NCI-H2029 treated with DMSO at 0.1 percent for 48 hours (cell line): ENCODE measurements at places on chromosomes 11 and 22.
A peak's percentile ranks its signal among the peaks of the same experiment; 100 is the strongest.

DNA sequence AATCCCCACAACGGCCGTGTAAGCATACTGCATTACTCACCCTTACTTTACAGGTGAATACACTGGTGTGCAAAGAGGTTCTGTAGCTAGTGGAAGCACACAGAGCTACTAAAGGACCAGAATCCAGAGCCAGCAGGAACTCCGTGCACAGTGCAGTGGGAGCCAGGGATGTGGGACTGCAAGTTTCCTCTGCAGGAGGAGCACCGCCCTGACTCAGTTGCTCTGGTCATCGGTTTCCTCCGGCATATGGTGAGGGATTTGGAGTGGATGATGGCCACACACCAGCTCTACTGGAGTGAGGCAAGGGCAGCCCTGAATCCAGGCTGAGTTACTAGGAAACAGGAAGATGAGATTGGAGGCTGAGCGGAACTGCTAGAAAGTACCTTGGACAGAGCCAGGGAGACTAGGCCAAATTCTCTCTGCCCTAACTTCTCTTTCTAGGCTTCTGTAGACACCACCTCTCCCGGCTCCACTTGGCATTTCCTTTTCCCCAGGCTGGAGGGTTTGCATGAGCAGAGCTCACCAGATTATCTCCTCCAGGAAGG, 18.2 kb upstream of the C22orf42 start:
- DNase-seq: no peak

DNA sequence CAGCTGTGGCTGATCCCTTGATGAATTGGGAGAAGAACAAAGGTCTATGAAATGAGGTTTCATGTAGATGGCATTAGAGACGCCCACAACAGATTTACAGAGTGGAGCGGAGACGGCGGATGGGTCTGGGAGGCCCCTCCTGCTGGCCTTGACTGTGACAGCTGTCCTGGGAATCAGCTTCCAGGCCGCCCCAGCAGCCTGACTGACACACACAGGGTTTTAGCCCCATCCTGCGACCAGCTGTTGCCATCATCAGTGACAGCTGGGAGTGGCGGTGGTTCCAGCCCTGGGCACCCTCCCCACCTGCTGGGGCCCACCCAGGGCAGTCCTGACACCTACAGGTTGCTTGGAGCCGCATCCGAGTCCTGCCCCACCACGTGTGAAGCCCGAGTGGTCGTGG, 64.0 kb upstream of the PPP6R3 start:
- DNase-seq: no peak

- DNase-seq: peak; percentile 34
Measured at GRCh38 chr11:32809313-32809712, 14.9 kb upstream of the CCDC73 start.

DNA sequence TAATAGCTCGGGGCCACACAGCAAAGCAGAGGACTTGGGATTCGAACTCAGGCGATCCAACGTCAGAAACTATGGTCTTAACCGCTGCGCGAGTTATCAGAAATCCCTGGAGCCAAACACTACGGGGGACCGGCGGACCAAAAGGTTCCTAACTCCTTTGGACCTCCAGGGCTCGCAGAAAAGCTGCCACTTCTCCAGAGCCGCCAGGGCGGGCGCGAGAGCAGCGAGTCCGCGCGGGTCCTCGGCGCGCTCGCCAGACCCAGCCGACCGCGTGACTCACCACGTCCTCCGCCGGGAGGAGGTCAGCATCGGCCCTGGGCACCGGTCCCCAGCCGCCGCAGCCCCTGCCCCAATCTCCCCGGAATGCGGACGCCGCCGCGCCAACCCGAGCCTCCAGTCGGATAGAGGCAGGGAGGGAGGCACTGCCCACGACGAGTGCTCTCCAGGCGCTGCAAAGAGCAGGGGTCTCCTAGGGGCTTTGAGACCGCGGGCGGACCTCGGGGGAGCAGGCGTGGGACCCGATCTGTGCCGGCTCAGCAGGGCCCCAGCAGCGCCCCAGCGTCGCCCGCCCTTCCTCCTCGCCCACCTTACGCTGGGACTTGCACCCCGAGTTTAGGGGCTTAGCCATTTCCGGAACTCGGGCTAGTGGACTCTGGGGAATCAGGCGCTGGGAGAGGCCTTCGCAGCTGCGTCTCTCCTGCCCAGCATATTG, 6.2 kb upstream of the ALX4 start:
- DNase-seq: no peak

DNA sequence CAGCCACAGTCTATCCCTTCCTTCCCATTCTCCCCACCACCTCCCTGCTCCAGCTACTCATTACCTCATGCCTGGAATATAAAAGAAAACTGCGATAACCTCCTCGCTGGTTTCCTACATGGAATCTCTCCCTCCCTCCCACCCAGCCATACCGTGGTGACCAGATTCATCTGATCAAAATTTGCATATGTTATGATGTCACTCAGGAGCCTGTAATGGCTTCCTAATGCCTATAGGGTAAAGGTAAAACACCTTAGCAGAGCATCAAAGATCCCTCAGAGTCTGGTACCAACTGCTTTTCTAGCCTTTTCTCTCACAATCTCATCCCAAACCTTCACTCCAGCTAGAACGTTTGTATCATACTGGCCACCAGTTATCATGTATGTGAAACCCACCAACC, 19.6 kb downstream of the RTN4RL2 start:
- DNase-seq: no peak

DNA sequence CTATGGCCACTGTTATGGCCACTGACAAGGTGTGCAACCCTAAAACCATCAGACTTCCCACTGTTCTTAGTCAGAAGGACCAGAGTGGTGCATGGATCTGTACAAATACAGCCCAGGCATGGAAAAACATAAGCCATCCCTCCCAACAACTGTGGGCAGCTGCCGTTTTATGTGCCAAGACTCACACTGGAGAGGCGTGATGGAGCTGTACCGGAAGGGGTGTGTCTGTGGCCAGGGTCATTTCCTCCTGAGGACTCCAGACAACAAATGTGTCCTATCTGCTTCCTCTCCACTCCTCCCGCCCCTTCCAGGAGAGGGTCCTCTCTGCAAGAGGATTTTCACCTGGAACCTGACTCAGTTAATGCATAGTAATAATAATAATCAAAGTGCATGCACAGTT, 29.5 kb downstream of the KCNJ1 start:
- no peak for DNase-seq

- no peak for DNase-seq
Measured at GRCh38 chr11:38131535-38131934, 1533.5 kb upstream of the RAG2 start.

GRCh38 chr11:118856314-118856713, 27.4 kb upstream of the CXCR5 start:
- DNase-seq: no peak

DNA sequence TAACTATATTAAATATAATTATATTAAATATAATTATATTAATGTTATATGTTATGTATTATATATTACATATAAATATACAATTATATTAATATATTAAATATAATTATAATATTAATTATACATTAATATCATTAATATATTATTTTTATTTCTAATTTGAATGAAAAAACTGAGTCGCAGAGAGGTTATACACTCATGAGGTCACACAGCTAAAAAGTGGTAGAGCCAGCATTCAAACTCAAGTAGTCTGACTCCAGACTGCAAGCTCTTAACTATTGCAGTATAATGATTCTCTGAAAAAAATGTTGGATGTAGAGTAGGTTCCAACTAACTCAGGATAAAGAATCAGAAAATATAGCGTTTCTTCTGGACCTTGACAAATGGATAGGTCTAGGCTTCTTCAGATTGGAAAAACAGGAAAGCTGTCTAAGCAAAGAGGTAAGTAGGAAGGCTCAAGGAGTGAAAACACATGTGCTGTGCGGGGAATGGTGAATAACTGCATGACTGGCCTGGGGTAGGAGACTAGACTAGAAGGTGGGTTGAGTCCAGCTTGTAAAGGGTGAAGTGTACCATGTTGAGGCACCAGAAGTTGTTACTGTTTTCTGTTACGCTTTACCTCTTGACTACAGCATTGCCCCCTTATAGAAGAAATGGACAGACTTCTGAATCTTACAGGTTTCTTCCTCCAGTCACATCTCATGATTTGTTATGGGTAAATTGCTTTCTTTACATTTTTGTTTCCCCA, 80.3 kb downstream of the TRIM44 start:
- DNase-seq: no peak

- no peak for DNase-seq
Measured at GRCh38 chr11:43934601-43935423, 7.6 kb upstream of the C11orf96 start.

- DNase-seq: no peak
Measured at GRCh38 chr11:113338730-113339129, 24.3 kb downstream of the TTC12 start.

GRCh38 chr11:10320736-10321465, 16.0 kb downstream of the ADM start:
- DNase-seq: no peak

DNA sequence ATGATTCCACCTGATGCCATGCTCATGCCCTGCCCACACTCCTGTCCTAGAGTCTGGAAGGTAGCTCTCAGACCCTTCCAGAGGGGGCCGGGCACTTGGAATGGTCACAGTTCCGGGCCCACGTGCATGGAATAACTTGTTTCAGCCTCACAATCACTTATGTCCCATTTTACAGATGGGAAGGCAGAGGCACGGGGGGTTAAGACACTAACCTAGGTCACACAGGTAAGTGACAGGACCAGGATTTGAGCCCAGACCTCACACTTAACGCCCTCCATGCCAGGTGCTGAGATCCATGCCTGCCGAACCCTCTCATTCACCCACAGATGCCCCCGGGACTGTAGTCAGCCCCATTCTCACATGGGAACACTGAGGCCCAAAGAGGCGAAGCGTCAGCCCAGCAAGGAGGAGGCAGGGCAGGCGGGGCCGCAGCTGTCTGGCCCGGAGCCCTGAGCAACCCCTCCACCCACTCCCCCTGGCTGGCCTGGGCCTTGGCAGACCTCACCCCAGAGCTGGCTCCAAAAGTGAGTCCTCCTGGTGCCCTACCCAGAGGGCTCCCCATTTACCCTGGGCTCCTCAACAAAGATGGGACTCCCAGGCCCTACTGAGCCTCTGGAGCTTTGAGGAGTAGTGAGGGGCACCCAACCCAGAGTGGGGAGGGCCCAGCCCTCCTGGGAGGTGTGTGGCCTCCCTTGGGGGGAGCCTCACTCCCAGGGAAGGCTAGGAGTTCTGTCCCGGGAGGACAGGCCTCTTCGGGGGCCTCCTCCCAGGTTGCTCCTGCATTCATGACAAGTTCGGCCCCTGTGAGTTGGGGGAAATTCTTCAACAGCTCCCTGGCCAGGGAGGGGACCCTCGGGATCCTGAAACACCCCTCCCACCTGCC, 2.4 kb upstream of the ALDH3B1 start:
- no peak for DNase-seq

GRCh38 chr22:49543876-49544275, 283.8 kb downstream of the BRD1 start:
- no peak for DNase-seq

- no peak for DNase-seq
Measured at GRCh38 chr11:45147891-45148675, 1.6 kb downstream of the PRDM11 start.

DNA sequence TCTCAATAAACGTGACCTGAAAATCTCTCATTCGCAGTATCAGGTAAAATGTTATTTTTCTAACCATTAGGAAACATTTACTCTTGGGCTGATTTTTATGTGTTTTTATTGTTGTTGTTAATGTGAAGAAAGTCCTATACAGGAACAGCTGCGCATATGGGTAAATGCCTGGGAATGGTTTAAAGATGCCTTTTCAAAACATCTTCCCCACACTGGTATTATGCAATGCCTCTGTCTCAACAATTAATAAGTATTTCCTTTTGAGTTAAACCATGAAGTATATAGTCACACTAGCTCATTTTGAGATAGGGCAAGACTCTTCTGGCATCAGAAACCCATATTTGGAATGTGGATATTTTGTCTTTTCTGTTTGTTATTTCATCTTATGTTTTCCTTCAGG, 13.7 kb upstream of the LIN7C start:
- DNase-seq: no peak

DNA sequence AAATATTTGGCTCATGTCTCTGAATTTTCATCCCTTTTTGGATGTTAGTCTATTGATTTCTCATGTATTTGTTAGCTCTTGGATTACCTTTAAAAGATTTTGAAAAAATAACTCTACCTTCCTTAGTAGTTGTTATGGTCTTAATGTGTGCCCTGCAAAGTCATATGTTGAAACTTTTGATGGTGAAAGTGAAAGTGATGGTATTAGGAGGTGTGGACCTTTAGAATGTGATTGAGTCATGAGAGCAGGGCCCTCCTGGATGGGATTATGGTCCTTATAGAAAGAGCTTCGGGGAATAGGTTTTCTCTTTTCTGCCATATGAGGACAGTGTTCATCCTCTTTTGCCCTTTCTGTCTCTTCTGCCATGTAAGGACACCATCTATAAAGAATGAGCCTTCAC, 33.6 kb upstream of the MPPED2 start:
- no peak for DNase-seq

- no peak for DNase-seq
Measured at GRCh38 chr22:31250740-31251600, 38.9 kb downstream of the LIMK2 start.

DNA sequence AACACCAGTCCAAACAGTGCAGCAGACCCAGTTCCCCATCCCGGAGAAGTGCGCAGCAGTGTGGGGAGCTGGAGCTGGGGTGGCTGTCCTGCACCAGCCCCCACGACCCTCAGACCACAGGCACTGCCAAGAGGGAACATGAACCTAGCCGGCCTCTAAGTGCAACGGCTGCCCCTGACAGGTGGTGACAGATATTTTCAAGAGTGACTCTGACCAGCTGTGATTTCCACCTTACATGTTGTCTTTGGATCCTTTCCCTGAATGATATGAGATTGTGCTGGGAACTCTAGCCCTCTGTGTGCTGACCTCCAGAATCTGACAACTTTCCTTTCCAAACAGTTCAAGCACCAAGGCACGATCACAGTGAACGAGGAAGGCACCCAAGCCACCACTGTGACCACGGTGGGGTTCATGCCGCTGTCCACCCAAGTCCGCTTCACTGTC, 12.6 kb downstream of the SERPIND1 start:
- peak; percentile 20 for DNase-seq

DNA sequence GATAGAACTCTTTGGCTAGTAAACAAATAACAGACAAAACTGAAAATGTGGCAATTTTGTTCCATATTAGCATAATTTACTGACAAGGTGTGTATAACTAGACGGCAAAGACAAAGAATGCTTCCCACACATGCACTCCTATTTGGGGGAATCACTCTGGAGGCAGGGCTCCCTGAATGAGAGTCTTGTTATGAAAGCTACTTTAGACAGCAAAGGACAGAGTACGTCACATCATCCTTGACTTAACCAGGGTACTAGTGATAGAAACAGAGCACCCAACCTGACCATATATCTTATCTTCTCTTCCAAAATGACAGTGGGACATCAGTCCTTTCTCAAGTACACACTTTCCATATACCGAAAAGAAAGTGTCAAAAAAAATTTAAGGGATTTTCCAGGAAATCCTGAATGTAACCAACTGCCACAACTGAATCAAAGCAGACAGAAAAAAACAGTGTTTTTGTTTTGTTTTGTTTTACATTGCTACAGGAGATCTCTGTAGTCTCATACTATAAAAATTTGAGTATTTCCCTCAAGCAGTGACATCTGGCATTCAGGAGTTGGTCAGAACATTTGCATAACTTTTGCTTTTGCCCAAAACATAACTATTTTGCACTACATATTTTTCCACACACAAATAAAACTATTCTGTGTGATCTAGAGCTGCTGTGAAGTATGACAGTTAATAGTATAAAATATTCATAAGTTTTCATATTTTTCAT, 98.9 kb downstream of the ARHGAP20 start:
- no peak for DNase-seq
